Stimulated activated CD4-positive, alpha-beta T cell treated with anti-CD3 and anti-CD28 coated beads, Interleukin-15, amount 100 ng/mL, for 24 hours (primary cell): ENCODE measurements at places on chromosomes 5 and 9.

GRCh38 chr5:40441733-40442132 is 238.0 kb upstream of the PTGER4 start:
- DNase-seq, result peak; percentile 69

DNA sequence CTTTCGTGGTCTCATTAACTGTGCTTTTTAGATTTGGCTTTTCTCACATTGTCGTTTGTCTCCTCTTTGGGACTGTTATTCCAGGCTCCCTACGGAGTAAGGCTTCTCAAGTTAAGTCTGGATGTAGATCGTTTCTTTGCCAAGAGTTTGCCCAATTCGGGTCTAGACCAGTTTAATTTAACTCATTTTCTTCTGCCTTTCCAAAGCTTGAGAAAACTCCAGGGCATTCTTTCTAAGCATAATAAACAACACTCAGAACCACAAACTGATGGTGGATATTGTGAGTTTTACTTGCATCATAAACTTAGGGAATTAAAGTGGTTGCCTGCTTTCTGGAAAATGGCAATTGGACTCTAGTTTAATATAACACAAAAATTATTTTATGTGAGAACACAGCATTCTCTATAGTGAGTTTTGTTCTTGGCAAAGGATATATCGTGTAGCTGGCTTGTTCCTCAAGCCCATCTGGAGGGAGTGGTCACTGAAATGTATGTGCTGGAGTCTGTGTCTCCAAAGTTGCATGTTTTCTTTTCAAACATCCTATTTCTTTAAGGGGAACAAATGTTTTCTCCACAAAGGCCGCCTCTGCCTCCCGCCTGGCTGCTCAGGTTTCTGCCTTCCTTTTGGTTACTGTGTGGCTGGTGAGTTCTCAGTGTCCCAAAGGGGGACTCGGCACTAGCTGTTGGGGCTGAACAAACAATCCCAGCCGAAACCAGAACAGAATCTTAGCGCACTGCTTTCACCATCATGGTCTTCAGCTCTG is 211.3 kb upstream of the FBN2 start:
- no peak for DNase-seq

DNA sequence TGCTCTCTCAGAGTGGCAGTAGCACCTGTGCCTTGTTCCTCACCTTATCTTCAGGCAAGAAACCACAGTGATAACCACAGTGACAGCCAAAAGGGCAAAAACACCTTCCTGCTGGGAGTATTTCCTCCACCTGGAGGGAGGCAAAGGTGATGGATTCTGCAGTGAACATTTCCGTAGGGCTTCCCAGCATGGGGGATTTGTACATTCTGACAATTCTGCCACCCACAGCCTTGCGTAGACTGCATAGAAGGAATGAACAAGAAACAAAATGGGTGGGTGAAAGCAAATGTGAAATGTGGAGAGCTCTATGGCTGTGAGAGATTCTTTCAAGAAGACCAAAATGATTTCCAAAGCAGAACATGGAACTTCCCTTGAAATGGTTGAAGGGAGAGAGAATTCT is 111.4 kb downstream of the ZNF462 start:
- DNase-seq, result no peak

- DNase-seq, result no peak
Observed at GRCh38 chr9:13479096-13479495, 199.6 kb upstream of the MPDZ start.

- DNase-seq, result no peak
Observed at GRCh38 chr5:76149636-76150035, 66.5 kb downstream of the SV2C start.

- no peak for DNase-seq
Observed at GRCh38 chr5:23223846-23224245, 283.6 kb upstream of the PRDM9 start.

GRCh38 chr5:167871091-167871490 is 420.4 kb upstream of the WWC1 start:
- no peak for DNase-seq

DNA sequence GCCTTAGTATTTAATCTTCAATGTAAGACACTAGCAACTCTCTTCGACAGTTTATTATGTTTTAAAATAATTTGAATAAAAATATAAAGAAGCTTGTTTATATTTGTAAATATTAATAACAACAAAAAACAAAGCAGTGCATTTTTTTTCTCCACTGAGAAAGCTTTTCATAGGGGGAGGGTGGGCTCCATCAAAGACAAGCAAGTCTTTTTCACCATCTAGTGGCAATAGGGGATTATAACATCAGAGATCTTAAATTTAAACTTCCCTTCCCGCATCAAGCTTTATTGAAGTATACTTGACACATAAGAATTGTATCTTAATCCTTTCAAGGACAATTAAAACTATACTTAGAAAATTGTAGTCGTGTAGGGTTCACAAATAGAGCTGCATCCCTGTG is 9.3 kb upstream of the OR13F1 start:
- no peak for DNase-seq

- DNase-seq, result no peak
Observed at GRCh38 chr9:105834404-105834803, 140.1 kb downstream of the TMEM38B start.

- DNase-seq, result no peak
Observed at GRCh38 chr9:81395676-81396054, 293.7 kb downstream of the TLE1 start.

GRCh38 chr5:131068893-131069643 is 96.0 kb downstream of the HINT1 start:
- DNase-seq, result peak; percentile 62

- no peak for DNase-seq
Observed at GRCh38 chr5:9766581-9766980, 136.4 kb upstream of the TAS2R1 start.

DNA sequence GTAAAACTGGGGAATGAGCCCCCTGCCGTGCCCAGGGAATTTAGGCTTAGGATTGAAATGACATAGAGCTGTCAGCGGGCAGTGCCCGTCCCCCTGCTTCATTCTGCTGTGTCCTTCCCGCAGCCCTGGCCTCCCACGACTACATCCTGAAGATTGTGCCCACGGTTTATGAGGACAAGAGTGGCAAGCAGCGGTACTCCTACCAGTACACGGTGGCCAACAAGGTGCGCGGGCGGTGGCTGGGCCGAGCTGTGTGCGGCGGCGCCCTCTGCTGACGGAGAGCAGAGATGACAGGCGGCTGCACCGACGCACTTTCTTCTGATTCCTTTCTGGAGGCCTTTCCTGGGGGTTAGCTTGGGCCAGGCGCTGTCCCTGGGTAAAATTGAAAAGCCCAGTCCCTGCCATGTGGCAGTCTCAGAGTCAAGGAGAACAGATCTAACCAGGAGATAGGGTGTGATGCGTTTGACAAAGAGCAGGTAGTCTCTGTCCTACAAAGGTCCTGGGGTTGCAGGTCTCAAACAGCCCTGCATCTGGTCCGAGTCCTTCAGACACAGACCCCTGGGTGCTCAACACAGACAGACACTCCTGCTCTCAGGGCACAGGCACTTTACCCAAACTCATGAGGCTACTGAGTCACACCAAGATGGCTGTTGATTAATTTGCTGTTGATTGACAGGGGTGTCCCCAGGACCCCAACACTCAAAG is 26.8 kb upstream of the RPL26L1 start:
- DNase-seq, result peak; percentile 78

DNA sequence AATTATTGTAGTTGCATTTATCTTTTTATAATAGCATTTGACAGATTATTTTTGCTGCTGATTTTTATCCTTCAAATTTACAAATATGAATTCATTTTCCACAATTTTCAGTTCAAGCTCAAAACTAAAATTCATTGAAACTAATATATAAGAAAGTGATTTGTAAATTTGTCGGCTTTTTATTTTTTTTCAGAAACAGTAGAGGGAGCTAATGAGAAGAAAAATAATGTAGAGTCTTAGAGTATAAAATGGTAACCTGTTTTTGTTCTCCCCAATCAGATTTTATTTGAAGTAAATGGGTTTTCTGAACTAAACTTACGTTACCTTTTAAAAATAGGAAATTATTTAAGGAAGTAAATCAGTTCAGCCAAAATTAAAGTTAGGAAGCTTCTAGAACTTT is 19.2 kb downstream of the PRRC1 start:
- no peak for DNase-seq
